Smooth muscle cell of trachea (primary cell): ENCODE measurements at places on chromosomes 13 and 19. TPM values are rescaled to one million over a fixed set of nuclear protein-coding genes. Genes with fewer than 3 reads are reported as not detected.

Gene LMTK3
- 0.15 and 0.50 TPM in 2 replicates for total RNA-seq

Gene KANK2
- total RNA-seq, result 455 and 617 TPM in 2 replicates

Gene DAZAP1
- total RNA-seq, result 50.4 and 60.5 TPM in 2 replicates

Gene FBXO27
- total RNA-seq, result 0.58 and 7.4 TPM in 2 replicates

Gene MYCBP2
- total RNA-seq, result 80.7 and 106 TPM in 2 replicates
